ENCODE measurements at places on chromosomes 11 and 22.

- DNase-seq = no peak
Observed at GRCh38 chr11:109123816-109124787, 297.9 kb upstream of the C11orf87 start.

- no peak for DNase-seq
Observed at GRCh38 chr22:46935506-46936377, 173.3 kb downstream of the TBC1D22A start.

- DNase-seq = no peak
Observed at GRCh38 chr22:22166941-22167713, 77.5 kb upstream of the VPREB1 start.

DNA sequence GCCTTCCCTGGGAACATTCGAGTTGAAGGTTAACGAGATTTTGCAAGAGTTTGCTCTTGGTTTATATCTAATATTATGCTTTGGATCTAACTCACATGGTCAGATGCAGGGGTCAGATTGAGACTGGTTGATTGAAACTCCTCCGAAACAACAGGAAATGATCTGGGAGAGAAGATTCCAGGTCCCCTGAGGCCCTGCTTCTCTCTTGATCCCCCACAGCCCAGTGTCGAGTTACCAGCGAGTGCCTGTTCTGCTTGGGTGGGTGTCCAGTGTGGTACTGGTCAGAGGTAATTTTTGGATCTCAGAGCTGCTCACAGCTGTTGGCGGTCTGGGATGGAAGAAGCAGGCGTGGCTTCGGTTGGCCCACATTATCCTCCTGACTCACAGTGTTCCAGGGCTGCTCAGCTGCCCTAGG, 9.2 kb downstream of the FBLN1 start:
- no peak for DNase-seq

GRCh38 chr11:75855206-75855605, 40.2 kb downstream of the UVRAG start:
- no peak for DNase-seq

- DNase-seq = peak; percentile 70
Observed at GRCh38 chr11:64745189-64745520, 1.2 kb upstream of the RASGRP2 start.

GRCh38 chr11:76822406-76822805, 38.3 kb upstream of the ACER3 start:
- no peak for DNase-seq
